ENCODE measurements at places on chromosomes 12 and 14. TPM values are rescaled to one million over a fixed set of nuclear protein-coding genes. Genes with fewer than 3 reads are reported as not detected.
A peak's percentile ranks its signal among the peaks of the same experiment; 100 is the strongest.

GRCh38 chr12:73110816-73111215 lies 838.6 kb downstream of the TRHDE start:
- no peaks in the 10 kb centered on the region for H3K27me3 ChIP-seq
- no peak overlapping the region for H3K27ac ChIP-seq
- DNase-seq: no peak
- H3K4me1 ChIP-seq: no peaks in the 10 kb centered on the region

DNA sequence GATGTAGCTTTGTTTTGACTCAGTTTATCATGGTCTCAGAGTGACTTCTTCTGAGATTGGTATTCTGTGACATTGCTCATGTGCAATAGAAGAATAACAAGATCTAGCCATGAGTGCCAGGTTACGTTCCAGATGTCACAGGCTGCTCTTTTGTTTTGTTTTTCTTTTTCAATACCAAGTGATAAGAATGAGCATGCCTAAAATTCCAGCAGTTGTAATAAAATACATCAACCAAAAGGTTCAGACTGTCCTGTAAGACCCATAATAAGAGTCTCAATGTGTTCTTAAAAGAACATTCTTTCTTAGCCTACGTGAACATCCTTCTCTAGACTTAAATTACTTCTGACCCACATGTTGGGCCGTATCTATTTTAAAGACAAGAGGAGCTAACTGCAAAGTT lies 669.2 kb downstream of the DIO2 start:
- no peaks in the 10 kb centered on the region for H3K4me1 ChIP-seq
- no peak for DNase-seq
- no peak overlapping the region for H3K27ac ChIP-seq
- H3K27me3 ChIP-seq: no peaks in the 10 kb centered on the region

- no peak overlapping the region for H3K27ac ChIP-seq
- no peak for DNase-seq
- peaks cover 6% of the 10 kb centered on the region for H3K27me3 ChIP-seq
- no peaks in the 10 kb centered on the region for H3K36me3 ChIP-seq
- H3K4me3 ChIP-seq: no peak overlapping the region
- H3K4me1 ChIP-seq: no peaks in the 10 kb centered on the region
These were observed 20.5 kb upstream of the PPP2R5C start for GRCh38 chr14:101740981-101741380.

DNA sequence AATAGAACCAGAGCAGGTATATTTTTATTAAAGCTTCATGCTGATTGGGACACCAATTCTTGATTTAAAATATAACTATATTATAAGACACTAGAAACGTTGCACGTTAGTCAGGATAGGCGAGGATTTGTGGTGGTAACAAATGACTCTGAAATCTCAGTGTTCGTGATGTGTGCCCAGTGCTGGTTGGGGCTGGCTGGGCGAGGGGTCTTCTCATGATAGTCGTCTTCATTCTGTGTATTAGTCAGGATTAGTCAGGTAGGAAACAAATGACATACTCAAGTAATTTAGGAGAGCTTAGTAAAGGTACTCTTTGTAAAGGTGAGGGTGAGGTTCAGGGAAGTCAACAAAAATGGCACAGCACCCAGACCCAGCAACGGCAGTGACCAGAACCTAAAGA lies 73.9 kb upstream of the HIF1A start:
- no peaks in the 10 kb centered on the region for H3K27me3 ChIP-seq

GRCh38 chr12:112167718-112168525 lies 42.6 kb downstream of the TRAFD1 start:
- H3K27ac ChIP-seq: no peak overlapping the region
- no peaks in the 10 kb centered on the region for H3K4me1 ChIP-seq
- DNase-seq: no peak
- H3K27me3 ChIP-seq: no peaks in the 10 kb centered on the region

GRCh38 chr12:130469552-130469951 lies 131.9 kb downstream of the PIWIL1 start:
- H3K27me3 ChIP-seq: peaks cover 5% of the 10 kb centered on the region
- no peaks in the 10 kb centered on the region for H3K4me1 ChIP-seq
- no peak overlapping the region for H3K4me3 ChIP-seq
- DNase-seq: no peak
- no peak overlapping the region for H3K27ac ChIP-seq
- no peaks in the 10 kb centered on the region for H3K36me3 ChIP-seq

DNA sequence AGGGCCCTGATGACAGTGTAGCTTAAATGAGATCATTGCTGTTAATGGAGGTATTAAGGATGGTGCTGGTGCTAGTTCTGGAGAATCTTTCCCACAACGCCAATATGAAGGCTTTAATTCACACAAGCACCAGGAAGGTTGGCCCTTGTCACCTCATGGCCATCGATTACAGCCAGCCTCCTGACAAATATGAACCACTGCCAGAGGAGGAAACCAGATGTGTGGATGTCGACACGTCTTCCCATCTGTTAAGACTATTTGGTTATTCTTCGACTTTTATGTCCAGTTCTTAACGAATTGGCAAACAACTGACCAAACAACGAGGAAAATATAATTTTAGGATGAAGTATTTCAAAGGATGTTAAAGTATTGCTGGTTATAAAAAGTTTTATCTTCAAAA lies 79.5 kb downstream of the PIK3C2G start:
- no peak overlapping the region for H3K4me3 ChIP-seq
- no peaks in the 10 kb centered on the region for H3K27me3 ChIP-seq
- DNase-seq: no peak
- H3K4me1 ChIP-seq: peaks cover 6% of the 10 kb centered on the region
- no peak overlapping the region for H3K27ac ChIP-seq

- no peaks in the 10 kb centered on the region for H3K4me1 ChIP-seq
- no peak overlapping the region for H3K27ac ChIP-seq
- no peak overlapping the region for H3K4me3 ChIP-seq
- no peaks in the 10 kb centered on the region for H3K27me3 ChIP-seq
- DNase-seq: no peak
These were observed 12.3 kb downstream of the IFI27L1 start for GRCh38 chr14:94093418-94093817.

GRCh38 chr14:58717813-58718212 lies 80.1 kb downstream of the DACT1 start:
- no peaks in the 10 kb centered on the region for H3K27me3 ChIP-seq
- H3K27ac ChIP-seq: no peak overlapping the region
- H3K4me1 ChIP-seq: peaks cover 4% of the 10 kb centered on the region
- no peaks in the 10 kb centered on the region for H3K36me3 ChIP-seq

- H3K4me3 ChIP-seq: no peak overlapping the region
- H3K27ac ChIP-seq: no peak overlapping the region
- no peak for DNase-seq
- H3K36me3 ChIP-seq: no peaks in the 10 kb centered on the region
- H3K27me3 ChIP-seq: no peaks in the 10 kb centered on the region
These were observed 105.8 kb downstream of the KCNC2 start for GRCh38 chr12:75103822-75104221.

- H3K27ac ChIP-seq: no peak overlapping the region
- H3K4me1 ChIP-seq: no peaks in the 10 kb centered on the region
- no peaks in the 10 kb centered on the region for H3K36me3 ChIP-seq
- no peak overlapping the region for H3K4me3 ChIP-seq
- no peak for DNase-seq
These were observed 596.1 kb downstream of the VRK1 start for GRCh38 chr14:97393244-97393643.

- no peak overlapping the region for H3K4me3 ChIP-seq
- H3K4me1 ChIP-seq: no peaks in the 10 kb centered on the region
- DNase-seq: peak; percentile 42
- H3K36me3 ChIP-seq: no peaks in the 10 kb centered on the region
These were observed 379.9 kb downstream of the AEBP2 start for GRCh38 chr12:19819231-19819630.

DNA sequence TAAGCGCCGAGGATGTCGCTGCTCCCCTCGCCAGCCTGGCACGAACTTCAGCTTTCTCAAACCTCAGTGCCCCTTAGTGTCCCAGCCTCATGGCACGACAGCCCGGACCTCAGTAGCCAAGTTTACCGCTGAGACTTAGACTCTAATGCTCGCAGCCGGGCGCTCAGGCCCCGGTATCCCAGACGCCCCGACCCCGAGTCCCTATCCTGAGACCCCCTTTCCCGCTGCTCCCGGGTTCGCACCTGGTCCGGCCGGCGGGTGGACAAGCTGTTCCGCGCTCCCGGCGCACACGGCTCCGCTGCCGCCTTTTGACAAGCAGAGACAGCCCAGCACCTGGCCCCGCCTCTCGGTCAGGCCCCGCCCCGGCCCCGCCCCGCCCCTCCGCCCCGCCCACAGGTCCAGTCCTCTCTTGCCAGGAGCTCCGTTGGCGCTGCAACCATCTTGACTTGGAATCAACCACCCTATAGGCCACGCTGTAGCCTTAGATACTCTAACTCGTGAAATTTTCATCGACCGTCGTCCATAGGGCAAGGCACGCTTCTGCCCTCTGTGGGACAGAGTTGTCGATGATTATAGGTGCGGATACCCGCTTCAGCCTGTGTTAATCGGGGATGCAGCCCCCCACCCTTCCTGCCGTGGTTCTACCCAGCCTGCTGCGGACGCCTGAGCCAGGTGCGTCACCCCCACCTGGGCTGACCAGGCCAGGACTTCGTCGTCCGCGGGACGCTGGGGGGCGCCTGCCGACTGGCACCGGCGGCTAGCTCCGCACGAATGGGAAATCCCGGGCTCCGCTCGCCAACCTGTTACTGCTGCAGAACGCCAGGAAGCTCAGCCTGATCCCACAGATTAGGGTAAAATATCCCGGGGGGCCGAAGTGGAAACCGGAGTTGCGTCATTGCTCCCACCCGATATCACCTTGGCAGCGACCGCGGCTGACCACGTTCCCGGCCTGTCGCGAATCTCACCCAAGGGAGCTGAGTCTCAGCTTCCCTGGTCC lies at the start of gene VDR:
Gene VDR (minus strand): TSS at position 282 of the 997 bp plus-strand sequence. CDS start 25,881 bp downstream, outside the sequence.
- H3K4me3 ChIP-seq: peak within 1 kb of the TSS; percentile 32
- no peak within 1 kb of the TSS for H3K27ac ChIP-seq
- peaks cover 27% of the 10 kb centered on the region for H3K4me1 ChIP-seq

DNA sequence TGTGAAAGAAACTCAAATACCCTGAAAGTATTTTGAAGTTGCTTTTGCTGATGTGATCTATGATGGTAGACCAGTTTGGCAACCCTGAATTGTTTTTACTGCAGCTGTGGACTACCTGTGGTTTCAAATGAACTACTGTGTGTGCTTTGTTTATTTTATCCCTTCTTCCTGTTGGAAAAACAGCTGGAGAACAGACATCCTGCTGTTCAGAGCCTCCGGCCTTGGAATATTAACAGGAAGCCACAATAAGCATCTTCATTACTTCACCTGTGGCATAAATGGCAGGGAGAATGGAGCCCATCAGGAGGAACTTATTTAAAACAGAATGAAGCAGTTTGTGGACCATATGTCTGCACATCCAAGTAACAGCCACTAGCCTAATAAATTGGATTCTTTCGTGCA lies 104.8 kb downstream of the DUSP6 start:
- H3K36me3 ChIP-seq: no peaks in the 10 kb centered on the region
- H3K4me1 ChIP-seq: peaks cover 31% of the 10 kb centered on the region
- no peak for DNase-seq
- H3K27ac ChIP-seq: no peak overlapping the region
- no peaks in the 10 kb centered on the region for H3K27me3 ChIP-seq

- H3K4me3 ChIP-seq: peak overlapping the region; percentile 57
- peak overlapping the region; percentile 9 for H3K27ac ChIP-seq
- H3K27me3 ChIP-seq: no peaks in the 10 kb centered on the region
- no peak for DNase-seq
- H3K36me3 ChIP-seq: peaks cover 45% of the 10 kb centered on the region
- H3K4me1 ChIP-seq: no peaks in the 10 kb centered on the region
These were observed 1.8 kb downstream of the C1R start for GRCh38 chr12:7090222-7090998.

DNA sequence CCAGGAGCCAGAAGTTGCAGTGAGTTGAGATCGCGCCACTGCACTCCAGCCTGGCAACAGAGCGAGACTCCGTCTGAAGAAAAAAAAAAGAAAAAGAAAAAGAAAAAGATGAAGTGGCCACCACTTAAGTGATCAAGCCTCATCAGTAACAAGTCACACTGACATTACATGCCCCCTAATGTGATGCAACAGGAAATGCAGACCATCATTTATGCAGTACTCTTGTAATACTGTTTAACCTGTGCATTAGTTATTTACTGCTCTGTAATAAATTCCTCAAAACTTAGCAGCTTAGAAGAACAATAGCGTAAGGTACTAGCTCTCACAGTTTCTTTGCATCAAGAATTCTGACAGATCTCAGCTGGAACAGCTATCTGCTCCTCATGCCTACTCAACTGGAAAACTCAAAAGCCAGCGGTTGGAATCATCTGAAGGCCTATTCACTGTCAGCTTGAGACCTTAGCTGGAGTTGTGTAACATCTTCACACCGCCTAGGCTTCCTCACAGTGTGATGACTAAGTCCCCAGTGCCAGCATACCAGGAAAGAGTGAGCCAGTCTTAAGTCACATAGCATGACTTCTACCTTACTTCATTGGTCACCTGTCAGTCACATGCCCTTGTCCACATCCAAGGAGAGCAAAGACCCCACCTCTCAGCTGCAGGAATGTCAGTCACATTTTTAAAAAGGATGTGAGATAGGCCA lies 31.5 kb downstream of the EPS8 start:
- no peak overlapping the region for H3K27ac ChIP-seq
- no peak for DNase-seq
- H3K4me3 ChIP-seq: no peak overlapping the region
- peaks cover 13% of the 10 kb centered on the region for H3K4me1 ChIP-seq
- H3K27me3 ChIP-seq: no peaks in the 10 kb centered on the region

The C12orf50 gene
- total RNA-seq: not detected

The FGD4 gene
- 24.2 TPM for total RNA-seq

The CABP1 gene
- 3.6 TPM for total RNA-seq

The RAB15 gene
- 94.3 TPM for total RNA-seq

The A2ML1 gene
- total RNA-seq: not detected

The SERPINA12 gene
- not detected for total RNA-seq

The AKAP5 gene
- total RNA-seq: 0.15 TPM

The TMEM117 gene
- 8.5 TPM for total RNA-seq

The ACOT6 gene
- not detected for total RNA-seq

The KRT80 gene
- total RNA-seq: 0.08 TPM

The P2RX7 gene
- total RNA-seq: 1.2 TPM

The CPNE6 gene
- 0.26 TPM for total RNA-seq

The PPM1H gene
- total RNA-seq: 7.1 TPM

The PGF gene
- 6.7 TPM for total RNA-seq

The WIF1 gene
- not detected for total RNA-seq

All from heart right ventricle (tissue), 16 donors.